Kidney glomerular epithelial cell (primary cell): ENCODE measurements at places on chromosomes 11 and 22.

- DNase-seq: no peak
Observed at GRCh38 chr22:18983120-18983651, 47.1 kb upstream of the PRODH start.

DNA sequence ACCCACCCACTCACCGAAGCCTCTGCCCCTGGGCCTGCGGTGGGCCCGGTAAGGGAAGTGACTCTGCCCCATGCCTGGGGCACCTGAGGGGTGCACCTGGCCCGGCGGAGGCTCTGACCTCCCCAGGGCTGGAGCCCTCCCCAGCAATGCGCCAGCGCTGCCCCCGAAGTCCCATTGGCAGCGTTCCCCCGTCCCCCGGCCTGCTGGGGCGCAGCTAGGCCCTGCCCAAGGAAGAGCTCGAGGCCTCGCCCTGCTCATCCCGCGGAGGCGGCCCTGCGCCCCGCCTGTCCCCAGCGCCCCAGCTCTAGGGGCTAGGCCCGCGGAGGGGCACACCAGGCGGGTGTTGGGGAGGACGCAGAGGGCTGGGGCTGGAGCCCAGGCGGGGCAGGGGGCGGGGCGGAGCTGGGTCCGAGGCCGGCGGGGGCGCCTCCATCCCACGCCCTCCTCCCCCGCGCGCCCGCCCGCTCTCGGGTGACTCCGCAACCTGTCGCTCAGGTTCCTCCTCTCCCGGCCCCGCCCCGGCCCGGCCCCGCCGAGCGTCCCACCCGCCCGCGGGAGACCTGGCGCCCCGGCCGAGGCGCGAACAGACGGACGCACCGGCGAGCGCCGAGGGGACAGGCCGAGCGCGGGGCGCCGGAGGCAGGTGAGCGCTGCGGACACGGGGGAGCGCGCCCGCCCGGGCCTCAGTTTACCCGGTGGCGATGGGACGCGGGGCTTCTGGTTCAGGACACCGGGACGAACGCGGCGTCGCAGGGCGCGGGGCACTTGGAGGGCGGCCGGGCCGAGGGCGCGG, at the start of gene EPS8L2:
Gene EPS8L2, plus strand, starts transcription at position 586 of the 793 bp plus-strand sequence. CDS start 3,177 bp downstream, outside the sequence.
- DNase-seq: peak; percentile 30

DNA sequence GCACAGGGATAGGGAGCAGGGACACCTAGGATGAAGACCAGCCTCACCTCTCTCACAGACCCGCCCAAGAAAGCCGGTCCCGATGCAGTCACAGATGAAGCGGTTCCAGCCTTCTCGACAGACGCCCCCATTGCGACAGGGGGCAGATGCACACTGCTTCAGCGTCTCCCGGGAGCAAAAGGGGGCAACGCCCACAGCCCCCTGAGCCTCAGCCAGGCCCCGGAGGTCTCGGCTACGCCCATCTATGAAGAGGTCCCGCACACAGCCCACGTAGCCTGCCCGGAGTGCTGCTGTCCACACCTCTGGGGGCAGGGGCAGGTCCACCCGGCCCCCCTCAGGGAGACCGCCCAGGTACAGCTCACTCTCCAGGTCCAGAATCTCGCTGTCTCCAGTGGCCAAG, 62.3 kb downstream of the NRXN2 start:
- DNase-seq: no peak

DNA sequence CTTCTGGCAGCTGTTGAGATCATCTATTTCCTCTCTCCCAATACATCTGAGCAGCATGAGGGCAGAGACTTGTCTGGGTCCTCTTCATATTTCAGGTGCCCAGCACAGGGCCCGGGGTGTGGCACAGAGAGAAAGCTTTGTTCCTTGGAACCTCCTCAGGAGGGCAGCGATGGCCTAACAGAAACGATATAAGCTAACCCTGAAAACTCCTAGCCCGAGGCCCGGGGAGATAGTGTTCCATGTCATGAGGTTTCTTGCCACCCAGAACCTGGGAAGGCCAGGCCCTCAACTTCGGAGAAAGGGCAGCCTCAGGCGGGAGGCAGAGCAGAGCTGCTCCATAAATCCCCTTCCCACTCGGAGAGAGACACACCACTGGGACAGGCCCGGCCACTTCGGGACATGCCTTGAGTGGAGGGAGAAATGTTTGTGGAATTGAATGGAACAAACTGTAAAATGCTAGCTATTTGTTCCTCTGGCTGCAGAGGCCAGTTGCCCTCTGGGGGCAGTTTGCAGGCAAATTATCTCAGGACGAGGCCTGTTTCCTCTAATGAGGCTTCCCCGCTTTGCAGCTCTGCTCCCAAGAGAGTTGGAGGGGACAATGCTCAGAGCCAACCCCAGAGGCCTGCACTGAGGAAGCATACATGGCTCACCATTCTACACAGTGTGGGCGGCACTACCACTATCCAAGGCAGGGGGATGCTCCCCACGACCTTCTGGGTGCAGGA, 11.6 kb downstream of the ARRB1 start:
- DNase-seq: no peak

DNA sequence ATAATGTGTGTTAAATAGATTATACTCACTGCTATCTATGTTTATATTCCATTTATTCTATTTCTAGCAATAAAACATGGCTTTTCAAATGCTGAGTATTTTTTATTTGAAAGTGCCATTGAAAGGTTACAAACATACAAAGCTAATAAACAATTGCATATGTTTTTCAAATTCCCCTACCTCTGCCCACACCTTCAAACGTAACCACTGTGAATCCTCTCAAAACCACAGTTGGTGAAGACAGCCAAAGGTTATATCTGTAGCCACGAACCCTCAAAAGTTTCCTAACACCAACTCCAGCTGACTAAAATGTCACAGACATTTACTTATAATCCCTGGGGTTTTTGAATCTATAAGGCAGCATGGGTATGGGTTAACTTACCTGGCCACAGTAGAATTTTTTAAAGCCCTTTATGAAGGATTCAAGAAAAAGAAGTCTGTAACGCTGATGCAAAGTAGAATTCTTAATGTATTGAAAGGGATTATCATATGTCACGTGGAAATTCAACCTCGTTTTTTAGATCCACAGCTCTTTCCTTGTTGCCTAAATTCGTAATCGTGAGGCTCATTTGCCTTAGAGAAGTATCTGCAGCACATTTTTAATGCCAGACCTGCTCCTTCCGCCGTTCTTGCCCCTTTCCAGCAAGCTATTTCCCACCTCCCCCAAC, 122.5 kb upstream of the ZC3H12C start:
- DNase-seq: no peak

GRCh38 chr11:14119357-14119756, 156.8 kb downstream of the SPON1 start:
- peak; percentile 1 for DNase-seq
